AG08396 (cell line): ENCODE measurements at places on chromosomes 11 and 22.
A peak's percentile ranks its signal among the peaks of the same experiment; 100 is the strongest.

- no peak for DNase-seq
These were observed 6.8 kb downstream of the OR51B2 start for GRCh38 chr11:5317292-5317691.

- no peak for DNase-seq
These were observed 1.5 kb downstream of the IL17RA start for GRCh38 chr22:17086296-17086695.

- DNase-seq, result no peak
These were observed 617.5 kb downstream of the JRKL start for GRCh38 chr11:97007283-97007682.

DNA sequence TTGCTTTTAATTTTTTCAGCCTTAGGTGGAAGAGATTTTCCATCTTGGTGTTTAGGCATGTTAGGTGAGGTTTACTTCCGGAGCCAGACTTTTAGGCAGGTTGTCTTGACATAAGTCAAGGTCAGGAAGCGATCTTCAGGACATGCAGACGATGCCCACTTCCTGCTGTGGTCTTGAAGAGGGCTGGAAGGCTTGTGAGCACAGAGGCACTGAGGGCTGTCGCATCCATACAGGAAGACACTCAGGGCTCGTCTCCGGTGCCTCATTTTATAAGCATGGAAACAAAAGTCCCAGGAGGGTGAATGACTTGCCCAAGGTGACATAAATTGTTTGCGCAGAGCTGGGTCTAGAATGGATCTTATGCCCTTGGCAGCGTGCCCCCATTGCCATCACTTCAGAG is 30.8 kb downstream of the MARK2 start:
- no peak for DNase-seq

- no peak for DNase-seq
These were observed 1.9 kb downstream of the ZFTA start for GRCh38 chr11:63766531-63767235.

GRCh38 chr22:43854786-43855271 is 7.5 kb downstream of the SULT4A1 start:
- no peak for DNase-seq

DNA sequence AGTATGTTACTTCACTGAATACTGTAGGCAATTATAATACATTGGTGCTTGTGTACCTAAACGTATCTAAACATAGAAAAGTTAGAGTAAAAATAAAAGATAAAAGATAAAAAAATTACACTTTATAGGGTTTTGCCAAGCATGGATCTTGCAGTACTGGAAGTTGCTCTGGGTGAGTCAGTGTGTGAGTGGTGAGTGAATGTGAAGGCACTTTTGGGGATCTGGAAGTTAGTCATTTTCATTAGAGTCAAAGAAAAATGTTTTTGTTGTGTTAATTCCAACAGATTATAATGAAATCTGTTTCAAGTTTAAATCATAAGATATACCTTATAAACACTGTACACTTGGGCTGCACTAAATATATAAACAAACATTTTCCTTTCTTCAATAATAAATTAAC is 3.3 kb downstream of the SLC22A25 start:
- DNase-seq, result no peak

DNA sequence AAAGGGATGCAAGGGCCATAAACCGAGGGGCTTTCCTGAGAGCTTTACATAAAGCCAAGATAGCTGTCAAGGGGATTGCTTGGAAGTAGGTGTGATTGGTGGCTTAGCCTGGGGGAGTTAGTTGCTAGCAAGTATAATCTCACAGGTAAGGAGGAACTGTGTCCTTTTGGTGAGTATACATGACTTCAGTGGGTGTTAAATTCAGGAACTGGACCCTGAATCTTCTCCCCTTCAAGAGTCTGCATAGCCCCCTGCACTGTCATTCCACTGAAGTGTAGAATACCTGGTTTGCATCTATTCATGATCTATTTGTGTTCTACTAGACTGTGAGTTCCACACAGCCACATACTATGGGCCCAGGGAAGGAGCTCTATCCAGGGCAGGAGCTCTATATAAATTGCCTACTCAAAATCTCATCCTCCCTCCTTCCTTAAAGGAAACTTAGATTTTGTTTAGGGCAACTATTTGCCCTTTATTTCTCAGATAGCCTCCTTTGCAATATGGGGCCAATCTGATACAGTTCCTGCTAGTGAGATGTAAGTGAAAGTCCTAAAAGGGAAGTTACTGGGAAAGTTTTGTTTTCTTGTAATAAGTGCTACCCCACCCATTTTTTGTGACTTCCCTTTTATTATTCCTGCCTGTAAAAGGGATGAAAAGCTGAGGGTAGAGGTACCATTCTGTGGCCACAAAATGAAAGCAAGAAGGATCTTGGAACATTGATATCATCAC is 120.5 kb downstream of the PGR start:
- DNase-seq, result no peak

GRCh38 chr11:114180301-114181055 is 115.7 kb upstream of the NNMT start:
- peak; percentile 20 for DNase-seq

GRCh38 chr11:123301696-123302400 is 106.8 kb upstream of the CLMP start:
- DNase-seq, result peak; percentile 79

DNA sequence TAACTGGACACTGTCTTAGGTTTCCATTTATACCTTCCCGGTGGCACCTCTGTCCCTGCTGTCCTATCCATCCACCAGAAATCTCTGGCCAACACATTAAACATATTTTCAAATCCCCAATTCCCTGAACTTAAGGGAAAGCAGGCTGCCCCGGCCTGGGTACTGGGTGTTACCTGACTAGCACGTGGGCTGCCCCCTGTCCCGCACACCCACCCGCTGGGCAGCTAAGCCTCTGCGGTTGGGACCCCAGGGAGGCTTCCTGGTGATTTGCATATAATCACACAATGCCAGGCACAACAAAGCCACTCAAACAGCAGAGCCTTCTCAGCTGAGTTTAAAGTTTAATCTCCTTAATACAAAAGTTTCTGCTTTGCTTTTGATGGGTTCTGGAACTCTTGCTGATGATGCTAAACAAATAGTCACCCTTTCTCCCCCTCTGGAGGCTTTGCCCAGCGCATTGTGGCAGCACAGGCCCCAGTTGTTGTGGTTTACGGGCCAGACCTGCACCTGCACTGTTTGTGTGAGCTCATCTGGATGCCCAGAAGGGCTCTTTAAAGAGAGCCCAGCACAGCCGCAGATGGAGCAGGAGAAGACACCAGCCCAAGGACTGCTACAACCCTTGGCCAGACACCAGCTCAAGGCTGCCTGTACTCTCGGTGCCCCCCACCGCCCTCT is 59.9 kb upstream of the POU2AF1 start:
- DNase-seq, result no peak

- DNase-seq, result no peak
These were observed 35.0 kb downstream of the ZBTB16 start for GRCh38 chr11:114094516-114094915.

GRCh38 chr11:59076876-59077571 is 9.1 kb upstream of the GLYATL1B start:
- DNase-seq, result no peak

GRCh38 chr11:127994736-127995135 is 592.6 kb downstream of the ETS1 start:
- DNase-seq, result peak; percentile 48

GRCh38 chr11:94910270-94910669 is 63.1 kb downstream of the CWC15 start:
- no peak for DNase-seq

DNA sequence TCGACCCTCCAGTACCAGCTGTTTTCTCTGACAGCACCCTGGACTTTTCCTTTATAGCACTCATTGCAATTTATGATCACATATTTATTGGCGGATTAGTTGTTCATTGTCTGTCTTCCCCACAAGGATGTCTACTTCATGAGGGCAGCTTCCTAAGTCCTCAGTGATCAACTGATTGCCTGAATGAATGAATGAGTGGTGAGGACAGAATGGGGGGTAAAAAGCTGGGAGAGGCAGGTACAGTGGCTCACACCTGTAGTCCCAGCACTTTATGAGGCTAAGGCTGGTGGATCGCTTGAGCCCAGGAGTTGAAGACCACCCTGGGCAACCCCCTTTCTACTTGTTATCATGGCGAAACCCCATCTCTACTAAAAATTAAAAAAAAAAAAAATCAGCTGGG is 11.1 kb upstream of the SOX10 start:
- DNase-seq, result no peak

- DNase-seq, result no peak
These were observed 29.4 kb downstream of the YWHAH start for GRCh38 chr22:31973739-31974138.

DNA sequence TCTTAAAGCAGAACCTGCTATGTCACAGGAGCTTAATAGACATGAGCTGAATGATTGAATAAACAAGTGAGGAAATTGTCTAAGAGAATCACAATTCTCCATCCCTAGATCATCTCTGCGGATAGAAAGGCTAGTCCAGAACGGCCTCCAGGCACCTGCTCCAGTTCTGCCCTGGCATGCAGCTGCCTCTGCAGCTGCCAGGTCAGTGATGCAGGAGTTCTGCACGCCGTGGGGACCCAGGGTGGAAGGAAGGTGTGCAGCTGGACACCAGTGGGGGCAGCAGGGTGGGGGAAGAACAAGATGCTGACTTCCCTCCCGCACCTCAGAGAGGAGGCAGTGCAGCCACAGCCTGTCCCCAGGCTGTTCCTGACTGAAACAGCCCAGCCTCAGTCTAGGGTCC is 192.1 kb upstream of the NCAM1 start:
- DNase-seq, result no peak

DNA sequence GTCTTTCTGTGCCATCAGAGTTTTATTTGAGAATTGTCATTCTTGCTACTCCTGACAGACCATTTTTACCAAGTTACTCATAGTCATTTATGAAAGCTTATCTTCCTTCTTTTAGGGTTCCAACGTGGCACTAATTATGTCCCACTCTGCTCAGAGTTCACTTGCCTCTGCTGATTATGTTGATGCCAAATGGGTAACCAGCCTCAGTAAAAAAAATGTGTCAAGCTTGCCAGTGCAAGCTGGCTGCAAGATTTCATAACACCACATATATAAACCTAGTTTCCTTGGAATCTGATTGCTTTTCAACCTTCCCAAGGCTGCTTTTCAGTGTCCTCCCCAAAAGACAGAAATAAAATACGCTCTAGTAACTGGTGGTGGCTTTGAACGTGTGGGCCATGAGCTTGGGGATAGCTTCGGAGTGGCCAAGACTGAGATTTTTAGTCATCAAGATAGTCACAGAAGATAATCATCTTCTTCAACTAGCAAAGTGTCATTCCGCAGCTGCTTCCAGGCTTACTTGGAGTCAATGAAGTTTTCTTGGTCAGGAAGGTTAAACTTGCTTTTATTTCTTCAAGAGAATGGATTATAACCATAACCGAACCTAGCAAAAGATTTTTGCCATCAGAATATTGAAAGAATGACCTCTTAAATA is 29.5 kb upstream of the APOA1 start:
- DNase-seq, result no peak

- no peak for DNase-seq
These were observed 35.3 kb downstream of the MCM5 start for GRCh38 chr22:35435201-35435740.

DNA sequence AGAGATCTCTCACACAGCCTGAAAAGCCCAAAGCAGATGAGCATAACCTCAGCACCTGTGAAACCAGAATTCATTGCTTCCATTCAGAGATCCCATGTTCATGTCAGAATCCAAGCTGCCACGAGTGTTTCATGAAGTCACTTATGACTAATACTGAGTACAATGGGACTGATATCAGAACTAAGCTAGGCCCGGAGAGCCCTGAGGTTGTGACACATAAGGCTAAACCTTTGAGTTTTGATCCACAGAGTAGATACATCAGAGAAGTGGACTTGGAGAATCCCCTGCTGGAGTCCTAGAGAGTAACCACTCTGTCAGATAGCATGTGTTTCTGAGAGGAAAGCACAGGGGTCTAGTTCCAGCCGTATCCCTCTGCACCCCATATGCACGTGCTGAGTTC is 890 bp upstream of the GLYATL1 start:
- no peak for DNase-seq

DNA sequence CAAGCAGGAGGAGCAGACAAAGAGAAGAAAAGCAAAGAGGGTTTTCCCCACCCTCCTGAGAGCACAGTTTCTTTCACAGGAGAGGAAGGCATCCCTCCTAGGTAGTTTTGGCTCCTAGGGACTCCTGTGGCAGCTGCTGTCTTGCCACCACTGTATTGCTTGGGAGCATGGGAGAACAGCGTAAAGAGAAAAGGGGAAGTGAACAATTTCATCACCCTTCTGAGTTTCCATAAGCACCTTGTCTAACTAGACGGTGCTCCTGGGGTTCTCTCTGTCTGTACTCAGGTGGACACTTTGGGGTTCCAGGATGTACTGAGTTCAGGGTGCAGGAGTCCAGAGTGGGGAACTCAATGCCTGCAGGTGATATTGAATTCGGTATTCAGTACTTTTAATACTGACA is 1430.5 kb downstream of the TBC1D22A start:
- DNase-seq, result no peak

GRCh38 chr11:83349296-83349695 is 63.1 kb upstream of the CCDC90B start:
- DNase-seq, result no peak

DNA sequence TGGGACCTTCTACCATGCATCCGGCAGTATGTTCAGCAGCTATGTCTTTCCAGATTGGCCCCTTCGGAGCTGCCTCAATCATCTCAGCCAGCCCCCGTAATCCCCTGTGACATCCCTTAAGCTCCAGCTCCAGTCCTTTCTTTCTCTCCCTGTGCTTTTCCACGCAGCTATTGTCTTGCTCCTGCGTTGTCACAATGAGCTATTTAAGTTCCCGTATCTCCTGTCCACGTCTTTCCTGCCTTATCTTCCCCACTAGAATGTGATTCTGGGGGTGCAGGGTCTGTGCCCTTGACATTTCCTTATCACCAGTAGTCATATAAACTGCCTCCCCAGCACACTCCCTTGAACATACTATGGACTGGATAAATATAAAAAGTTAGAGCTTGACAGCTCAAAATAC is 5.1 kb upstream of the ETS1 start:
- no peak for DNase-seq

GRCh38 chr22:43000441-43001175 is 14.3 kb downstream of the PACSIN2 start:
- DNase-seq, result no peak

DNA sequence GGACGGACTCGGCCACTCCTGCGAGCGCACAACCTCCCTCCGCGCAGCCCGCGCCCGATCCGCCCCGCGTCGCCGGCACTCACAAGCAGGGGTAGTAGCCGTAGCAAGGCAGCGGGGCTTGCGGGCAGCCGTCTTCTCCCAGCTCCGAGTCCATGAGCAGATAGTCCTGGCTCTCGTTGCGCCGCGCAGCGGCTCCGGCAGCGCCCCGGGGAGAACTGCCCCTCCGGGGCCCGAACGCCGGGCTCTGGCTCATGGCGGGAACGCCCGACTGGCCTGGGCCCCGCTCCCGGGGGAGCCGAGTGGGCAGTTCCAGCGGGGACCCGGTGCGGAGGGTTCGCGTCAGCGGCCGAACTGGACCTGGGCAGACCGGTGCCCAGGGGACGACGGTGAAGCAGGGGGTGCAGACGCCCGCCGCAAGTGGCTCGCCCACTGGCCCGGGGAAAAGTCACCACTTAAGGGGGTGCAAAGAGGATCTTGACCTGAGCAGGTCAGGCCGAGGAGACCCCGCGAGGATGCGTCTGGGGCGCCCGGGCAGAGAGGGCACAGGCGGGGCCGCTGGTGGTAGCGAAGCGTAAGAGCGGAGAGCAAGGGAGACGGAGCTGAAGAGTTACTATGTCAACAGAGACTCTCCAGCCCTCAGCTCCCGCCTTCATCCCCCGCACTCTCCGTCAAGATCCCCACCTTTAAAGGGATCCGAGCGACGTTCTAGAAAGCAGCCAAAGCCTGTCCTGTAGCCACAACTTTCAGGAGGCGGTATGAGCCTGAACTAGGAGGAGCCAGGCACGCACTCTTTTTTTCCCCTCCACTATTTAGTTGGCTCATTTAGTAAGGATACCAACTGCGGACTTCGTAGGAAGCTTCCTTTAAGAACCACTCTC is at the start of gene TRPC6:
TRPC6 (minus strand) TSS at position 757 of the 878 bp plus-strand sequence; CDS start at position 253, 504 bp downstream.
- DNase-seq, result peak; percentile 61

GRCh38 chr11:110710628-110711381 is 1.4 kb downstream of the ARHGAP20 start:
- peak; percentile 66 for DNase-seq
